ENCODE measurements at places on chromosomes 7 and 10.

GRCh38 chr7:138023618-138024342, 21.9 kb upstream of the CREB3L2 start:
- no peak for DNase-seq

- no peak for DNase-seq
These were observed 65.3 kb downstream of the HOXA1 start for GRCh38 chr7:27030393-27031050.

DNA sequence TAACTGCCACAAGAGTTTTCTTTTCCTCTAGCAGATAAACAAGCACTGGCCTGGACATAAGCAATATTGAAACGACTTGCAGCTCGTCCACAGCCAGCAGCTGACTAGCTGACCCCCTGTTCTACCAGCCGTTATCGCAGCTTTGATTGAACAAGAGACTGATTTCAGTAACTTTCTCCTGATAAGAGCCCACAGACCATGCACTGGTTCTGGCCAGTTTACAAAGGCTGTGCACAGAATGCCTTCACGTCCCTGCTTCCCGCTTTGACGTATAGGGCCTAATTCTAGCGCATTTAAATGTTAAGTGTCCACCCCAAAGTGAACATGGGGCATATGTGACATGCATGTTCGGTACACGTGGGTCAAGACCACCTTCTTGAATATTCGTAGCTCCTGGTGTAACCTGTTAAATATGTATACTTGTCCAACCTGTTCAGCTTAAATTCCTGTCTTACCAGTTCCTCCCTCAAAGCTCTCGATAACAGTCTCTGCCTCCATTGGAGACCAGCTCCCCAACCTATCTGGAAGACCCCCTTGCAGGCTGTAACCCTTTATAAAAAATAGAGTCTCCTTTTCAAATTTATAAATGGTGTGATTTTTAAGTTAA, 69.2 kb downstream of the LYZL1 start:
- no peak for DNase-seq

DNA sequence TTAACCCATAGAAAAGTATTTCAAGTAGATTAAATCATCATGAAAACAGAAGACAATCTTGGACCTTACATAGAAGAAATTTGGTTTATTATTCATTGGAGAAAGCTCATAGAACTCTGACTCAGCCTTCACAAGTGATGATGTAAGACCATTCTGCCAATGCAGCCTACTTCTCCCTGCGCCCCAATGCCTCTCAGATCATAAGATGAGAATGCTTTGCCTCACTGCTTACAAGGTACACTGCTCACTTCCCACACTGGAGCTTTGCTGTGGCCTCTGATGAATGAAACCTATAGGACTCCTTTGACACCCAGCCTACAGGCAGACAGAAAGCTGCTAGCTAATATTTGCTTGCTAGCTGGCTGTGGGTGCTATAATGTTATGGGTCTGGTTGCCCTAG, 569.4 kb upstream of the STEAP1 start:
- no peak for DNase-seq

GRCh38 chr7:113608782-113609181, 310.0 kb downstream of the PPP1R3A start:
- no peak for DNase-seq
